ENCODE measurements at places on chromosomes 1 and 21.

- DNase-seq, result no peak
These were observed 8.4 kb downstream of the NCSTN start for GRCh38 chr1:160351629-160352028.

GRCh38 chr1:200535605-200536004 is 84.9 kb downstream of the KIF14 start:
- no peak for DNase-seq

DNA sequence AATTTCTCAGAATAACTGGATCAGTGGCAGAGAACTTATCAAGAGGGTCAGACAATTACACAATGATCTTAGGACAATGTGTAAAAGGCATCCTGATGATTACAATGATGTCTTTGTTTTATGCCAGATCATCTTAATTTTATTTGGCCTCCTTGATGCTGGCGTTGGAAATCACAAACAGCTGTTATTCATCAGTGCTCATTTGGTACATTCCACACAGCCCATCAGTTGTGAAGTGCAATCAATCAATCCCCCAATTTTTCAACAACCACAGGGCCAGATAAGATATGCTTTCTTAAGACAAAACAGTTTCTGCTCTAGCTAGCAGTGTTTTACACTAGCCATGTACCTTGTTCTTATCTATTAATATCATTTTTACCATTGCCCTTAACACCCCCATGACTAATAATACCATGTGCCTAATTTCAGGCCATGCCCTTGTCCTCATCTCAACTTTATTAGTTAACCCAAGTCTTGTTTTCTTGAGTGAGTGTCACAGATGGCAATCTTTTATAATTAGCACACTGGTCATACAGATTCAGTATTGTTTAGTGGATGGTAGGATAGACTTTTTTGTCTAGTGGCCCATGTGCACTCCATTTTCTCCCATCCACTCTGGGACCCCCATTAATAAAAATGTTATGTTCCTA is 40.8 kb upstream of the COL24A1 start:
- no peak for DNase-seq

GRCh38 chr1:173097001-173097400 is 46.3 kb upstream of the TNFSF18 start:
- no peak for DNase-seq

- DNase-seq, result no peak
These were observed 116.6 kb upstream of the ZBTB40 start for GRCh38 chr1:22334860-22335550.

DNA sequence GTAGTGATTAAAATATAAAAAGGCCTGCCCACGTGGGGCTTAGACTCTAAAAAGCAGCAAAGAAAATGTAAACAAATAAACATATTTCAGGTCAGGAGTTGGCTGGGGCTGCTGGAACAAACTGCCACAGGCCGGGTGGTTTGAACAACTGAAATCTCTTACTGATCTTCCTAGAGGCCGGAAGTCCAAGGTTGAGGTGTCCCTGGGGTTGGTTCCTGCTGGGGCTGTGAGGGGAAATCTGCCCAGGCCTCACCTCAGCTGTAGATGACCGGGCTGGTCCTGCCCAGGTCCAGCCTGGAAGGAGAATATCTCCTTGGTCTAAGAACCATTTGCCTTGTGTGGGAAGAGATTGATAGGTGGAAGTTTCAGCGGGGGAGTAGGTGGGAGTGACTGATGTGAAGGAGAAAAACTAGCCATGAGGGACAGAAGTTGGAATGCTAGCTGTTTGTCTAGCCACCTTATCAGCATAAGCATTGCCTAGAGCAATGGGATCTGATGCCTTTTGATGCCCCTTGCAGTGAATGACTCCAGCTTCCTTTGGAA is 221.1 kb downstream of the DYRK1A start:
- DNase-seq, result no peak

GRCh38 chr21:31221043-31221442 is 123.0 kb downstream of the TIAM1 start:
- DNase-seq, result no peak
